ENCODE measurements at places on chromosomes 4 and X.

GRCh38 chrX:2863646-2864045 lies 34.9 kb downstream of the GYG2 start:
- DNase-seq = no peak

- no peak for DNase-seq
Measured at GRCh38 chrX:76919761-76920160, 492.3 kb downstream of the MAGEE1 start.

- no peak for DNase-seq
Measured at GRCh38 chr4:156992943-156993342, 21.3 kb upstream of the PDGFC start.

GRCh38 chrX:153876112-153876491 lies 9.9 kb downstream of the L1CAM start:
- DNase-seq = no peak

GRCh38 chr4:13476915-13477314 lies 7.2 kb downstream of the RAB28 start:
- peak; percentile 9 for DNase-seq

DNA sequence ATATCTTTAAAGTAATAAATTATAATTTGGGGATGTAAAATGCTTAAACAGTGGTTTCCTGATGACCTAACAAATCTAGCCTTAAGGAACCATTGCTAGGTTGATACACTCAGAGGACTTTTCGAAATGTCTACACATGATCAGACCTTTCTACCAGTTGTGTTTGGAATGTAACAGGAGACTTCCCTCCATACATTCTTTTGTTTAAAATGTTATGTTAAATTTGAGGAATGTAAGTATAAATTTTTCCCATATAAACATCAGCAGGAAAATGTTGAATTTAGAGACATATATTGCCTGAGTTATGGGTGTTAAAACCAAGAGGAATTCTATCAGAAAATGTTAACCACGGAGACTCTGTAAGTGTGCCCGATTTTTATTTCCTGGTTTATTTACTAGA lies 190.6 kb upstream of the SPRY1 start:
- DNase-seq = no peak

DNA sequence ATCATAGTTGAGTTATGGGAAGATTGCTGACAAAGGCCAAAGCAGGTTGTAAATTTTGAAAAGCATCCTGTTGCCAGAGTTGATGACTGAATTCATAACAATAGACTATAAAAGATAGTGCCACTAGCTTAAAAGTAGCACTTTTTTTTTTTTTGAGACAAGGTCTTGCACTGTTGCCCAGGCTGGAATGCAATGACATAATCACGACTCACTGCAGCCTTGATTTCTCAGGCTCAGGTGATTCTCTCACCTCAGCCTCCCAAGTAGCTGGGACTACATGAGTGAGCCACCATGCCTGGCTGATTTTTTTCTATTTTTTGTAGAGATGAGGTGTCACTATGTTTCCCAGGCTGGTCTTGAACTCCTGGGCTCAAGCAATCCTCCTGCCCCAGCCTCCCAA lies 122.7 kb downstream of the SPOCK3 start:
- DNase-seq = no peak

GRCh38 chr4:78057135-78057599 lies at the start of gene FRAS1:
Gene FRAS1 (plus strand): TSS chr4:78057323. CDS start chr4:78058010, 687 bp downstream.
- no peak for DNase-seq

DNA sequence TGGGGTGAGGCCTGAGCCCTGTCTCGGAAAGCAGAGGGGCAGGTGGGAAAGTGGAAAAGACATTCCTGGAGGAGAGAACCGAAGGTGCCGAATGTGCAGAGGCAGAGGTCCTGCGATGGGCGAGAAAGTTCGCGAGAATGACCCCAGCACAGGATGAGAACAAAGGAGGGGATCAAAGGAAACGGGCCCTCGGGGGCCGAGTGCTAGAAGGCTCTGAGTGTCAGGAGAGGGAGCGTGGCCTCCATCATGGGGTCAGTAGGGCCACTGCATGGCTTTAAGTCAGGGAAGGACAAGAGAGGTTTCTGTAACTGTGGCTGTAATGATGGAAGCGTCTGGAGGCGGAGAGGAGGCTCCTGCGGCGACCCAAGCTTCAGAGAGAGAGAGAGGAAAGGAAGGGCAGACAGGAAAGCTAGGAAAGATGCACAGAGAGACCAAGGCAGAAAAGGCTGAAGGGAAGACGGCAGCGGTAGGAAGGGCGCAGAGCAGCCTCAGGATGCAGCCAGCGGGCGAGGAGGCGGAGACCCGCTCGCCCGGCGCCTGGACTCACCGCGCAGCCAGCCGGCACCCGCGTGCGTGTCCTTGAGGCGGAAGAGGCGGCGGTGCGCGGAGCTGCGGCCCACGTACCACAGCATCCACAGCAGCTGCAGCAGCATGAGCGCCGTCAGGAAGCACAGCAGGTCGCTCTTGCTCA lies 669 bp downstream of the OTOP1 start:
- DNase-seq = no peak

- no peak for DNase-seq
Measured at GRCh38 chrX:69324851-69325250, 159.6 kb upstream of the PJA1 start.

GRCh38 chr4:137993232-137993631 lies 248.9 kb downstream of the SLC7A11 start:
- DNase-seq = no peak

DNA sequence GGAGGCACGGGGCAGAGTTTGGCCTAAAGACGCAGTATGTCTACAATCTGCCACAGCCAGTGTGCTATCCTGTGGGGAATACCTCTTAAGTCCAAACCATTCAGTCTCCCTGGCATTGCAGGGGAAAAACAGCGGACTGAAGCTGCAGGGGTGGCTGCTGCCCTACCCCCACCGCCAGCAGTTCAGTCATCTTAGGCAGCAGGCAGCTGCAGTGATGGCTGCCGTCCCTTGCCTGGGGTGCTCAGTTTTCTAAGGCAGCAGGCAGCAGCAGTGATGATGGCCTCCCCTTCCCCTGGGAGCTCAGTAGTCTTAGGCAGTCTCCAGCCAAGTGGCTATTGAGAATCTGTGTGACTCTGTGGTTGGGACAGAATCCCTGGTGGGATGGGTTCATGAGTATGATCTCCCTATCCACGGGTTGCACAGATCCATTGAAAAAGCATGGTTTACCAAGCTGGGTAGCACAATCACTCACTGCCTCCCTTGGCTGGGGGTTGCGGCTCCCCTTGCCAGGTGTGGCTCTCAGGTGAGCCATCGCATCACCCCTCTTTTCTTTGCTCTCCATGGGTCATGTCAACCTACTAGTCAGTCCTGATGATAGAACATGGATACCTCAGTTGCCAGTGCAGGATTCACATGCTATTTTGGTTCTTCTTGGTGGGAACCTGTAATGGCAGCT lies 48.9 kb upstream of the GRID2 start:
- no peak for DNase-seq

DNA sequence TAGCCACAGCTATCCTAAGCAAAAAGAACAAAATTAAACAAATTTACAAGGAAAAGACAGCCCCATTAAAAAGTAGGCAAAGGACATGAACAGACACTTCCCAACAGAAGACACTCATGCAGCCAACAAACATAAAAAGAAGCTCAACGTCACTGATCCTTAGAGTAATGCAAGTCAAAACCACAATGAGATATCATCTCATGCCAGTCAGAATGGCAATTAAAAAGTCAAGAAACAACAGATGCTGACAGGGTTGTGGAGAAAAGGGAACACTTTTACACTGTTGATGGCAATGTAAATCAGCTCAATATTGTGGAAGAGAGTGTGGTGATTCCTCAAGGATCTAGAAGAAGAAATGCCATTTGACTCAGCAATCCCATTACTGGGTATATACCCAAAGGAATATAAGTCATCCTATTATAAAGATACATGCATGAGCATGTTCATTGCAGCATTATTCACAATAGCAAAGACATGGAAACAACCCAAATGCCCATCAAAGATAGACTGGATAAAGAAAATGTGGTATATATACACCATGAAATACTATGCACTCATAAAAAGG lies 163.0 kb upstream of the TET2 start:
- no peak for DNase-seq

DNA sequence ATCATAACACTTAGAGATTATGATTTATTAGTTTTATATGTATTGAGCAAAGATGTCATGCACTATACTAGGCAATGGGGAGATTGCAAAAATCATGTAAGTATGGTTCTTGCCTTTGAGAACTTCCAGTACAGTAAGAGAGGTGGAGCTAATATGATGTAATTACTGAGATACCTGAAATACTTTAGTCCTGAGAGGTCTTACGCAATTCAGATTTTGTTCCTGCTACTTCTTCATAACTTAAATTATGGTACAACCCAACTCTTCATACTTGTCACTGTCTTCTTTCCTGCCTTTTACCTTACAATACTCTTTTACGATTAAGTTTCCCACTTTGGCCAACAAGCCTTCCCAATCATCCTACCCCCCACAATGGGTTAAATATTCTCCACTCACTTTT lies 564.2 kb upstream of the PITX2 start:
- DNase-seq = no peak

DNA sequence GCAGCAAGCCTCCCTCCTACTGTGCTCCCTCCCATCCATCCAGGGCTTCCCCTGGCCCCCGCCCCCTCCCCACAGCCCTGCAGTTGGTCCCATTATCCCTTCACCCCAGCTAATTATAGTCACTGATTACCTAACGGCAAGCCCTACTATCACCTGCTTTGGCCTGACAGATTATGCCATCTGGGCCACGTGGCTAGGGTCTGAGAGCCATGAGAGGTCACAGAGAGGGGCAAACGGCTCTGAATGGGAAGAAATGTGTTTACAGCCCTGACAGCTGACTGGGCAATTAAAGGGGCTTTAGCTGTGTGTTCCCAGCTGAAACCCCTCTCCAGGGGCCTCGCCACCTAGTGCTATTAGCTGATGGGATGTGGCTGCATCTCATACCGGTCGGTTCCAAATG lies 134.4 kb upstream of the CPEB2 start:
- DNase-seq = no peak

GRCh38 chr4:1985294-1985693 lies 23.5 kb downstream of the NELFA start:
- DNase-seq = no peak

DNA sequence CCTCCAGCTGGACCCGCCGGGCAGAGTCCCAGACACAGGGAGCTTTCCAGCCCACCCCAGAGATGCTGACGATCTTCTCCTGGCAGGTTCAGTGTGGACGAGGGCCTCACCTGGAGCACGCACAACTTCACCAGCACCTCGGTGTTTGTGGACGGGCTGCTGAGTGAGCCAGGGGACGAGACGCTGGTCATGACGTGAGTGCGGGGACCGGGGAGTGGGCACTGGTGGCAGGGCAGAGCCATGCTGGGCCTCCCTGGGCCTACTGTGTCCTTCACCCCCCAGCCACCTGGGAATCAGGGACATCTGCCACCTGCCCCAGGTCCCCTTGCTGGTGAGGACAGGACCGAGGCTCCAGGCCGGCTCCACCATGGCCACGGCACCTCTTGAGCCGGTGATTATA lies 235.6 kb downstream of the AFAP1 start:
- no peak for DNase-seq

GRCh38 chrX:13254870-13255269 lies 65.0 kb downstream of the ATXN3L start:
- DNase-seq = no peak

GRCh38 chr4:117417856-117418255 lies 332.5 kb upstream of the TRAM1L1 start:
- DNase-seq = no peak
